ENCODE measurements at places on chromosomes 3 and 15. TPM values are rescaled to one million over a fixed set of nuclear protein-coding genes. Genes with fewer than 3 reads are reported as not detected.

SLC28A1 gene
- 0.41 TPM for polyA plus RNA-seq

ZBTB47 gene
- 4.1 TPM for polyA plus RNA-seq

GOLGA8G gene
- polyA plus RNA-seq = not detected

LRRC31 gene
- polyA plus RNA-seq = not detected

MKRN3 gene
- polyA plus RNA-seq = not detected
